NCI-H510A treated with DMSO at 0.1 percent for 48 hours (cell line): ENCODE measurements at places on chromosomes 13 and 19.
A peak's percentile ranks its signal among the peaks of the same experiment; 100 is the strongest.

DNA sequence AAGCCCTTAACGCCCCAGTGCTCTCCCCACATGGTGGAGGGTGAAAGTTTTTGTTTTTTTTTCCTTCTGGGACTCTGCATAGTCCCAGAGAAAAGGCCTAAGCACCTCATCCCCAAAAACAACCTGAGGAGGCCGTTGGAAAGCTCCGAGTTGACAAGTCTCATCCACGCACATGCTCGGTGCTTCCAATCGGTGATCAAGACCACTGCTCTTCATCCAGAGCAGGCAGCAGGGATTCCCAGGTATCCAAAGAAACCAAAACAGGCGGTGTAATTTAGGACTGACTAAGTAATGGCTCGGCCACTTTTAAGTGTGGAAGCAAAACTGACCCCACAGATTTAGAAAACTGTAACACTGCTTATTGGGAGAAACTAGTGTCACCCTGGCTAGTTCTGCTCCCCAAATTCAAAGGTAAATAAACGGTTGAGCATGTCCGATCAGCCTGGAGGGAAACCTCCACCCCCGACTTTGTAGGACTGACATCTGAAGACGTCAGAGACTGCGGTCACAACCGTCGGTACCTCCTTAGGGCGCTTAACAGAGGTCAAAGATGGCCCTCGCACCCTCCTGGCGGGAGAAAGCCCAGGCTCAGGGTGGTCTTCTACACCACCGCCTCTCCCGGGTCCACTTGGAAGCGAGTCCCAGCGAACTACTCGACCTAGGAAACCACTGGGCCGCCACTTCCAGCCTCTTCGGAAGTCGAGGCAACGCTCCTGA, 997 bp upstream of the ZNF446 start:
- DNase-seq = no peak

DNA sequence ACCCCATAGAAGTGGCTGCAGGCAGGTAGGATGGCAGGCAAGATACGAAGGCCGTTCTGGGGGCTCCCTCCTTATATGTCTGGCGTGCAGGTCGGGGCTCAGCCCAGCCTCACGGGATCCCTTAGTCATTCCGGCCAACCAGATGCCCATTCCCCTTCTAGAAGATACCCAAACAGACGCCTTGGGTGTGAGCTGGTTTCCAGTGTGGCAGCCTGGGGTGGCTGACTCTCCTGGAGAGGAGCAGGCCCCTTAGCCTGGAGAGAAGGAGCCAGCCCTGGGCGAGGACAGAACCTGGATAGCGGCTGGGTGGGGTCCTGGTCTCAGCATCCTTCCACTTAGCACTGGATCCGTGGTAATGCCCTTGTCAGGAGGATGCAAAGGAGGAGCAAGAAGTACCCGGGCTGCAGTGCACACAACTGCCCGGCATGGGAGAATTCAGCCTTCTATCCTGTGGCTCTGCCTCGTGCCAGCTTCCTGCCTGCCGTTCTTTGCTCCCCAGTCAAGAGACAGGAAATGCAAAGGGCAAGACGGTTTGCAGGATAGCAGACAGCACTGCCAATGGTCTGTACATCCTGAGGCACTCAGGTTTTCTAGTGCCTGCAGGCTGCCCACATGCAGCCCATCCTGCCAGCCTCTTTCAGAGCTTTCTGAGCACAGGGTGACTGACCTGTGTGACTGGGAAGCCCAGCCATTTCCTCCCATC, 56.7 kb upstream of the WASF3 start:
- peak; percentile 2 for DNase-seq

GRCh38 chr13:76750126-76750525, 136.1 kb downstream of the KCTD12 start:
- DNase-seq = no peak

GRCh38 chr13:41774605-41775218, 186.2 kb downstream of the VWA8 start:
- no peak for DNase-seq

DNA sequence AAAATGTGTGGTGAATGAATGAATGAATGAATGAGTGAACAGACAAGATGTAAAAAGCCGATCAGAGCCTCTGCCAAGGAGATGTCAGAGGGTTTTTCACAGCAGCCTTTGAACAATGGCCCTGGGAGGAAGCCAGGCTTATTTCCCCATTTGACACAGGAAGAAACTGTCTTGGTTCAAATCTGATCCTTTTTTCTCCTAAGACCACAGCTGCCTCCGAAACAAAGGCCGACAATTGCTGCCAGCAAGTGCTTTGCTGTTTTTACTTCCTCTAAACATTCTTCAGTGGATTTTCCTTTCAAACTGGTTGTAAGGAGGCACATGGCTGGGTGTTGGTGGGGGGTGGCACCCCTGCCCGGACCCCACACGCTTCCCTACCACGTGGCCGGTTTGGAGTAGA, 44.2 kb upstream of the HOMER3 start:
- DNase-seq = no peak

GRCh38 chr13:42720113-42720857, 61.1 kb upstream of the FAM216B start:
- peak; percentile 8 for DNase-seq

- no peak for DNase-seq
Observed at GRCh38 chr13:95570016-95570415, 17.5 kb downstream of the CLDN10 start.

DNA sequence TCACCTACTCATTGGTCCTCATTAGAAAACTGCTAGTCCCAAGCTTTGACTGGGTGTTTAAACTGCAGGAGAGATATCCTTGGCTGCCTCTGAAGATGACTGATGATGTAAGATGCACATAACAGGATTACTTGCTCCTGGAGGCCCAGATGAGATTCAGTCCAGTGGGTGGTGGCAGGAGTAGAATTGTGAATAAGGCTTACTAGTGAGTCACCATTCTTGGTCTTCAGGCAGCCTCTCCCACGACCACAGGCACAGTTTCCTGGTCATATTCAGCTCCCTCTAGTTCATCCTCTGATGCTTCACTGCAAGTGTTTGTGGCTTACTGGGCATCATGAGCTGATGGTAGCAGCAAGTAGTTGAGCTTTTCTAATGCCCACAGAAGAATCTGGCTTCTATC, 12.1 kb downstream of the SERTM1 start:
- DNase-seq = no peak

- no peak for DNase-seq
Observed at GRCh38 chr13:87368639-87369038, 302.5 kb upstream of the SLITRK5 start.

- no peak for DNase-seq
Observed at GRCh38 chr13:42985312-42986175, 6.5 kb downstream of the EPSTI1 start.

GRCh38 chr13:45696610-45697226, 5.4 kb upstream of the CBY2 start:
- DNase-seq = no peak

GRCh38 chr19:5430237-5430636, 25.0 kb upstream of the ZNRF4 start:
- no peak for DNase-seq

- peak; percentile 3 for DNase-seq
Observed at GRCh38 chr19:58021541-58022282, 12.1 kb upstream of the ZSCAN1 start.

DNA sequence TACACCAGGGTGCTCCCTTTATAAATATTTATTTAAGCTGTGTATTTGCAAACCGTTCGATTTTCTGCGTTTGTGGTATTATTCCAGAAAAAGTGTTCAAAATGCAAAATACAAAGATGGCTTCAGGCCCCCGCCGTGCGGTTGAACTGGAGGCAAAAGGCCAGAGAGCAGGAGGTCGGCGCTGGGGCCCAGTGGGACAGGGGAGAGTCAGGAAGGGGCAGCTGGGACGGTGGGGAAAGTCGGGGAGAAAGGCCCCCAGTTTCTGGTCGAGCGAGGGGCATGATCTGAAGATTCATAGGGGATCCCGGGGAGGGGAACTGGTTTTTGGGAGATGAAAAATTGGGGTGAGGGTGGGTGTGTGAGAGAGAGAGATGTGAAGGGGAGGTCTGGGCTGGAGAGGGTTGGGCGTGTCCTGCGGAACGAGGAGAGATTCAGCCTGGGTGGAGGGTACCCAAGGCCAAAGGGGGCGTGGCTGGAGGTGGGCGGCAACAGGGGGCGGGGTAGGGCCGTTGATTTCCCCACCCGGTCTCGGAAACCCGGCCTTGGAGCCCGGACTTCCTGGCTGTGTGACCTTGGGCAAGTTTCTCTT, 678 bp downstream of the ISOC2 start:
- DNase-seq = peak; percentile 65

DNA sequence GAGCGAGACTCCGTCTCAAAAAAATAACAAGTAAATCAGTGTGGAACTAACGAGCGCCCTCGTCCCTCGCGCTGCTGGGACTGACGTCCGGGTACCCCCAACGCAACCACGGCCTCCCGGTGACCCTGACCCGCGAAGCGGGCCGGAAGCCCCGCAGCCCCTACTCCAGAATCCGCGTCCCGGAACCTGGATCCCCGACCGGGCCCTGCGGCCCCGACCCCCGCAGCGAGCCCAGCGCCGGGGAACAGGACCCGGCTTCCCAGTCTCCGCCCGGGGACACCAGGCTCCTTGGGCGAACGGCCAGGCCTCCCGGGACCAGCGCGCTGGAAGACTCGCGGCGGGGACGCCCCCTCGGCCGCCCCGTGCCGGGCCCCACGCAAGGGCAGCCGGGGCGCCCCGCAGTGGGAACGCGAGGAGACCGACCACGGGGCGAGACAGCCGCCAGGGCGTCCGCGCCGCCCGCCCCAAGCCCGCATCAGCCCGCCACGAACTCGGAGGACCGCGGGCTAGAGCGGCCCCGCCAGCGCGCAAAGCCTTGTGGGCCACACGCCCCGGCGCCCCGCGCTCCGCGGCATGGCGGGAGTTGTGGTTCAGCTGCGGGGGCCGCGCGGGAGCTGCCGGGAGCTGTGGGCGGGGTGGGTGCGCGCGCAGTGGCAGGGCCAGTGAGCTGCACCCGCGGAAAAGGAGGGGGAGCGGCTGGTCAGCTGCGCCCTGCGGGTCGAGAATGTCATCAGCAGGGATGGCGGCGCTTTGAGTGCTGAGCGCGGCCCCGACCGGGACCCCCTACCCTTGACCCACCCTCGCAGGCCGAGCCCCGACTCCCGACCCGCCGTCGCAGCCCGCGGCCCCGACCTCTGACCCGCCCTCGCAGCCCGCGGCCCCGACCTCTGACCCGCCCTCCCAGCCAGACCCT, 7.5 kb upstream of the MADCAM1 start:
- DNase-seq = peak; percentile 74

- DNase-seq = no peak
Observed at GRCh38 chr13:23434491-23434890, 989 bp upstream of the SACS start.

- peak; percentile 4 for DNase-seq
Observed at GRCh38 chr13:21256891-21257290, 80.4 kb downstream of the MRPL57 start.

DNA sequence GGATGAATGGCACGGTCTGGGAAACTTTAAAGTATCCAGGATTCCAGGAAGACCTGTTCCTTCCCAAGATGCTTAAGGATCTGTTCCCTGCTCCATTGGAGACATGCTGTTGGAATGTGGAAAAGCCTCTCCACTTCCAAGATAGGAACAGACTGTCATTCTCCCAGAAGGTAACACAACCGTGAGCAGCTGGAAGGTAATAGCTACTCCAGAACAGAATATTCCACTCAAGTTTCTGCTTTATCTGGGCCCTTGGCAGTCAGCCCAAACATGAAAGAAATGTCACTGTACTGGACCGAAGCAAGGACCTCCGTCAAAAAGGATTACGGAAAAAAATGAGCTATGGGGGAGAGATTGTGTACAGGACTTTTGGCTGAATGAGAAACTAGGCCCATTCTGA, 420.9 kb upstream of the NBEA start:
- no peak for DNase-seq

- no peak for DNase-seq
Observed at GRCh38 chr19:1857648-1858326, 5.6 kb downstream of the KLF16 start.

GRCh38 chr19:49855277-49855675, 4.3 kb downstream of the PTOV1 start:
- no peak for DNase-seq

- DNase-seq = no peak
Observed at GRCh38 chr13:90171649-90172048, 1175.8 kb upstream of the MIR17HG start.

- DNase-seq = no peak
Observed at GRCh38 chr19:2588081-2588777, 112.3 kb downstream of the GADD45B start.
